ENCODE measurements at places on chromosomes 5 and 9.

- DNase-seq = no peak
Measured at GRCh38 chr5:67032921-67033664, 163.5 kb downstream of the CD180 start.

- no peak for DNase-seq
Measured at GRCh38 chr5:93716453-93716852, 24.9 kb downstream of the POU5F2 start.

DNA sequence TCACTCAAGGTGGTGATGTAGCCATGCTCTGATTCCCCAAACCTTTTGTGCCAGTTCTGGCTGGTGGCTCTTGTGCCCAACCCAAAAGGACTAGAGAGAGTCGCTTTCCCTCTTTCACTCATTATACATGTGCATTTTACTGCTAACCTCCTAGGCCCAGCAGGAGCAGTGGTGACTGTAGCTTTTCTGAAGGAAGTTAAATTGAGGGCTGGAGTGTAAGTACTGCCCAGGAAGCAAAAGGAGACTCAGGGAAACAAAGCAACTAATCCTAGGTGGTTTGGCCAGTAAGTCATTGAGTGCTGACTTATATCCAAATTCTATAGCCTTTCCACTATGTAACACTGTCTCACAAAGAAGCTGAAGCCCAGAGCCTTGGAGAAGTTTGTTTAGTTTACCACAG, 194.4 kb upstream of the ZNF462 start:
- no peak for DNase-seq

- no peak for DNase-seq
Measured at GRCh38 chr5:5377780-5378179, 44.7 kb upstream of the ICE1 start.

GRCh38 chr9:629146-629545, 212.4 kb upstream of the DMRT1 start:
- no peak for DNase-seq

GRCh38 chr9:36148311-36149051, 11.9 kb downstream of the GLIPR2 start:
- DNase-seq = peak; percentile 78

GRCh38 chr5:159698322-159698721, 218.0 kb upstream of the ADRA1B start:
- DNase-seq = no peak

DNA sequence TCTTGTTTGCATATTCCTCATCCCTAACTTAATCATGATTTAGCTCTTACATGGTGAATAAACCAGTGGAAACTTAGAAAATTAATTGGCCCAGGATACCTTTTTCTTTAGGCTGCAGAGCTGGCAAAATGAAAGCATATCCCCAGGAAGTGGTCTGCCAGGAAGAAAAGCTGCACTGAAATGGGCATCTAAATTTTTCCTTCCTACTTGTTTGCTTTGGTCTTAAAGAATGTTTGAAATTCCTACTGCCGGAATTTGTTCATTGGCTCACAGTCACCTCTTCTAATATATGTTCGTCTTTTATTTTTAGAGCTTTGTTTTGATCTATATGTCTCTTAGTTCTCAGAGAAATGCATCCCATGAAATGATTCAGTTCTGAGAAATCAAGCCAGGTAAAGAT, 113.2 kb upstream of the ELL2 start:
- no peak for DNase-seq

GRCh38 chr5:8363138-8363537, 494.2 kb downstream of the MTRR start:
- no peak for DNase-seq

GRCh38 chr9:76542360-76542759, 83.4 kb downstream of the GCNT1 start:
- no peak for DNase-seq

DNA sequence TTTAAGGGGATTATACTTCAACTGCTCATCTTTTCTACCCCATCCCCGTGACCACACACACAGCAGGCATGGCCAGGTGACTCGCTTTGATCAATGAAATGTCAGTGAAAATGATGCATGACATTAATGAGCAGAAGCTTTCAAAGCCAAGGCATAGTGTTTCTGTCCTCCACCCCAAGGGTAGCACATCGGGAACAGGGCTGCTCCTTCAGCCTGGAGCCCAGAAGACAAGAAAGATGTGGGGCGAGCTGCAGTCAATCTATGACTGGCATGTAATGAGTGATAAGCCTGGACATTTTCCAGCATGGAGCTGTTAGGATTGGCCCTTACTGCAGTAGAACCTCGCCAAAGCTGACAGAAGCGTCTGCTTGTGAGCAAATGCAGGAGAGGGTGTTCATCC, 122.6 kb upstream of the IRX2 start:
- DNase-seq = no peak

DNA sequence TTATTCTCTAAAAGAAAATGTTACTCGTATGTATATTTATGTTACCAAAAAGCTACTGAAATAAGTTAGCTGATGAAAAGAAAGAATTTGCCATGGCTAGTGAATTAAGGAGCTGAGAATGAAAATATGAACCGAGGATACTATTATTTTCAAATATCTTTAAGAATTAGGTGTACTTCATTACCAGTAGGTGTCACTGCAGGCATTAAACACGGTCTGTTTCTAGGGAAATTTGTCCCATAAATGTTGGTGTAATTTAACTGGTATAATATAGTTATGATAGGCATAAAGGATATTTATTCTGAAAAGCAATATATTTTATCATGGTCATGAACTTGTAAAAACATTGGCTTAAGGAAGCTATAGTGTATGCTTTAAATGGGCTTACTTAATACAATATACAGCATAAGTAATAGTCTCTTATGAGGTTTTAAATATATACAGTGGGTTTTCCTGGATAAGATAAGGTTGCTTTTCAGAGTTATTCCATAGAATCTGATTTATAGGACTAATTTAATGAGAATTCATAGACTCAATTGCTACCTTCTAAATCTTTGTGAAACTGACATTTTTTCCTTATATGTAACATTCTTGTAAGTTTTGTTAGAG, 72.4 kb upstream of the MPDZ start:
- DNase-seq = no peak

GRCh38 chr5:175047048-175047447, 322.7 kb downstream of the MSX2 start:
- no peak for DNase-seq

GRCh38 chr5:172705576-172706084, 64.6 kb downstream of the NEURL1B start:
- no peak for DNase-seq

- no peak for DNase-seq
Measured at GRCh38 chr9:124251605-124252378, 6.0 kb upstream of the NEK6 start.

GRCh38 chr5:113367586-113367985, 67.2 kb downstream of the TSSK1B start:
- DNase-seq = no peak

- no peak for DNase-seq
Measured at GRCh38 chr5:96943799-96944198, 7.9 kb downstream of the LNPEP start.

DNA sequence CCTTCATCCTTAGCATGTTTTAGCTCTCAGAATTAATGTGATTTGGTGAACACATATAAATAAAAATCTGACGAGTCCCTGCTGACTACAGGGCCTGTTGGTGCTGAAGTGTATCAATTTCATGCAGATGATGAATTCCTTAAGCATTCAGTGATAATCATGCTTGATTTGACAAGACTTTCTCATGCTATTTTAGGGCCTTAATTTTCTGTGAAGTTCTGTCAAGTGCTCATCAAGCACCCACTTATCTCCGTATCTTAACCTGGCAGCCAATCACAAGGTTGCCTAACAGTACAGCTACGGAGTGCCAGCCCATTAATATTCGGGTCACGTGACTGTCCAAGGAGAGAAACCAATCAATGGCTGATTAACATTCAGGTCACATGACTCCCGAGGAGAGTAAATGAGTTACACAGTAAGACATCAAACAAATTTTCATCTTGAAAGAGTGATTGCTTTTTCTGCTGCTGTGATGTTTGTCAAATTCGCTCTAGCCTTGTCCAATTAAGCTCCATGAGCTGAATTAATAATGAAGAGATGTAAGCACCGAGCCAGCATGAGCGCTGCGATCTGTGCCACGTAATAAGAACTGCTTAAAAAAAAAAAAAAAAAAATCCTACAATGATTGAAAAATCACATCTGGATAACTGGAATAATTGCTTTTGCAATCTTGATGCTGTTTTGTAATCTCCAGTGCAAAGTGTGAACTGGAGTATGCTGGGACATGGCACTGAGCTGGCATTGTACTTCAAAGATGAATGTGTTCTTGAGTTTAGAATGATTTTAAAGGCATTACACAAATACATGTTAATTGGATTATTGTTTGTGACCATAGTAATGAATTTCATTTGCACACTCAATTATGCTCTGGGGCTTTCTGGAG, 104.3 kb upstream of the SPATA31D4 start:
- no peak for DNase-seq

GRCh38 chr9:111959468-111960359, 63.1 kb downstream of the UGCG start:
- DNase-seq = no peak

DNA sequence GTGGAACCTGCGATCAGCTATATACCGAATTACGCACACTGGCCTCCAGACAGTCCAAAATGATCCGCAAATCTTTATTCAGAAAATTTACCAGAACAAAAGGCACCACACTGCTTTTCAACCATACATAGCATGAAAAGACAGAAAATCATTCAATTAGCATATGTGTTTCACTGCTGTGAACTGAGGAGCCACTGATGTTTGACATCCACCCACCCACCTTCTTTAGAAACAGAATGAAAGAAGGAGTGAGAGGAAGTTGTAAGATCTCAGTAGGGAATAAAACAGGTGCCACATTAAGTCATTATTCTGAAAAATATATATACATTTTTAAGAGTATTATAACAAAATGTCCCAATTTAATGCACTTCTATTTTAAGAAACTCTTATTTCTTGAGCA, 156.8 kb downstream of the NFIB start:
- DNase-seq = no peak

DNA sequence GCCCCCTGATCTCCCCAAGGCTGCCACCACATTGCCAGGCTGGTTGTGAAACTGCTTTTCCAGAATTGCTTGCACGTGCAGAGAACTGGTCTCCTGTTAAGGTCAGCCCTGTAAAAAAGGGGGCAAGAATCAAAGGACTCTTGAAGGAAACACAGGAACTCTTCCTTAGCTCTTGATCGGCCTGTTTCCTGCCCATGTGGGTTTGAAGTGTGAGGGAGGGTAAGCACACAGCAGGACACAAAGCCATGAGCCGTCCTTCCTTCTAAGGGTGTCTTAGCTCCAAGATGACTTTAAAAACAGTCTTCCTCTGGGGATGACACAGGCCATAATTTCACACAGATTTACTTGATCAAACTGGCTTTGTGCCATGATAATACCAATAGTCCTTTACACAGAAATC, 36.1 kb downstream of the TEK start:
- no peak for DNase-seq

GRCh38 chr9:115058684-115059315, 59.2 kb downstream of the TNC start:
- DNase-seq = no peak

DNA sequence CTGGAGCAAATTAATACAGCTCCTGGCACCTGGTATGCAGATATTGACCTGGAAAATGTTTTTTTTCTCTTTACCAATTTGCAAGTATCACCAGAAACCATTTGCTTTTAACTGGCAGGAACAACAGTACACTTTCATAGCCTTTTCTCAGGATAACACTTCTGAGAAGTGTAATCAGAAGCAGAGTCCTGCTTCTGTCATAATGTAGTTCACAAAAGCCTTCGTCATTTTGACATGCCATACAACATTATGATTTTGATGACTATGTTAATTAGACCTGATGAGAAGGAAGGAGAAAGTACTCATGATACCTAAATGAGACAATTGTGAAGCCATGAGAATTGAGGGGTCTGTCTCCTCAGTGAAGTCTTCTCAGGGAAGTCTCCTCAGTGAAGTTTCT, 41.1 kb upstream of the CARTPT start:
- no peak for DNase-seq

GRCh38 chr9:133184971-133185370, 21.3 kb upstream of the GBGT1 start:
- DNase-seq = peak; percentile 11

DNA sequence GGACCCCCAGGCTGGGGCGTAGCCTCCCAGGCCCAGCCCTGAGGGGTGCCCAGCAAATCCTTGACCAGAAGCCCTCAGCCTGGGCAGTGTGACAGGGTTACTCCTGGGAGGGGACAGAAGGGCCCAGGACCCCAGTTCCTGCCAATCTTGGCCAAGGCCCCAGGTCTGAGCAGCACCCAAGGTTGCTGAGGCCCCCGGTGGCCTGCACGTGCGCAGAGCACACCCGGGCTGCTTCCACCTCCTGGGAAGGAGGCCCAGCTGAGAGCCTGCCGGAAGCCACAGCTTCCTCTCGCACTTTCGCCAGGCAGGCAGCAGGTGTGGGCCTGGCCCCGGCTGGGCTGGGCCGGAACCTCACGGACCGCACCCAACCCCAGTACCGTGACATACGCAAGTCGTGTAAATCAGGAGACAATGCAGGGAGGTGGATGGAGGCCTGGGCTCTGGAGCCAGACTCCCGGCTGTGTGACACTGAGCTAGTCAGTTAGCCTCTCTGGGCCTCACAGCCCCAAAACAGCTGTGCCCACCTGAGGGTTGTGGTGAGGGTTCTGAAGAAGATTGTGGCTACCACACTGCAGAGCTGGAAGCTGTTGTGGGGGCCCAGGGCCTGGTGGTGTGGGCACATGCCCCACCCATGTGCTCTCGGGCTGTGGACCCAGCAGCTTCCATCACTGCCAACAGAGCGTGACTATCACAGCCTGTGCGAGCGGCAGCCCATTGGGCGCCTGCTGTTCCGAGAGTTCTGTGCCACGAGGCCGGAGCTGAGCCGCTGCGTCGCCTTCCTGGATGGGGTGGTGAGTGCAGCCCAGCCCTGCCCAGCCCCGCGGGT, 5.1 kb downstream of the GRK6 start:
- DNase-seq = peak; percentile 52

GRCh38 chr5:1010181-1010510, 1.5 kb downstream of the NKD2 start:
- DNase-seq = no peak

- no peak for DNase-seq
Measured at GRCh38 chr9:120856700-120857099, 14.0 kb upstream of the PSMD5 start.

DNA sequence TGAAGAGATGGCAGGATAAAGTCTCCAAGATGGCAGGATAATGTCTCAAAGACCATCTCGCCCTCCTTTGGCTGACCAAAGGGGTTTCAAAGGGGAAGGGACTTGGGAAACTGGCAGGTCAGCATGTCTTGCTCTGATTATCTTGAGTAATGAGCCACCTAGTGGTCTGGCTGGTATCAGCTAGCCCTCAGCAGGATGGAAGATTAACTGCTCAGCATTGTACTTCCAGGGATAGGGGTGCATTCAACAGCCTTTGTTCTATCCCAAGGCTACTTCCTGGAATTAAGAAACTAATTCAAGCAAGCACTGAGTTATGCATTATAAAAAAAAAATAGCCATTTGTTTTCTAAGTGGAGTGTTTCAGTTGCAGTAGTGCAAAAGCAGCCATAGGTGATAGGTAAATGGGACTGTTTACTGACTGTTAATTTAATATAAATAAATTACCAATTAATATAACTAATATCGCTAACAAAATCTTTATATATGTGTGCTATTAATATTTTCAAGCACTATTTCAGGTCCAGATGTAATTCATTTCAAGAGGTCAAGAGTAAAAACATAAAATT, 555.5 kb downstream of the CDH9 start:
- peak; percentile 7 for DNase-seq

GRCh38 chr9:8916771-8917170, 1117.2 kb upstream of the DMAC1 start:
- DNase-seq = no peak

Data from NK-92 treated with Interleukin-12 subunit alpha and Interleukin-12 subunit beta, amount 100 ng/mL, for 24 hours (cell line).